ENCODE measurements at places on chromosomes 5 and 9.

GRCh38 chr5:17087035-17087434 is 130.4 kb upstream of the BASP1 start:
- no peak for DNase-seq

- no peak for DNase-seq
Measured at GRCh38 chr9:64066736-64067368, 1218.2 kb downstream of the FOXD4L5 start.

GRCh38 chr9:106286249-106286648 is 576.7 kb upstream of the ZNF462 start:
- no peak for DNase-seq

- no peak for DNase-seq
Measured at GRCh38 chr9:8842402-8843193, 1043.0 kb upstream of the DMAC1 start.

- no peak for DNase-seq
Measured at GRCh38 chr5:151758141-151758429, 346 bp downstream of the ATOX1 start.

DNA sequence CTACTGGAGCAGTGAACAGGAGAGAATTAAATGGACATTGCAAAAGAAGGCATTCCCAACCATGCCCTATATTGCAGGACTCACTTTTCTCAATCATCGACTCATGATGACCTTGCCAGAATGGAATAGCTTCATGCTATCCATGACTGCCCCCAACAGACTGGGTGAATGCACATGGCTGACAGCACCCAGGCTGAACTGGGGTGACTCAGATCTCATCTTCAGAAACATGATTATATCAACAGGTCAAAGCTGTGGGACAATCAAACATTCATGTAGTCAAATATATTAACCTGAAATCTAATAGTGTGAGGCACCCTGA is 34.7 kb upstream of the MIER3 start:
- no peak for DNase-seq

DNA sequence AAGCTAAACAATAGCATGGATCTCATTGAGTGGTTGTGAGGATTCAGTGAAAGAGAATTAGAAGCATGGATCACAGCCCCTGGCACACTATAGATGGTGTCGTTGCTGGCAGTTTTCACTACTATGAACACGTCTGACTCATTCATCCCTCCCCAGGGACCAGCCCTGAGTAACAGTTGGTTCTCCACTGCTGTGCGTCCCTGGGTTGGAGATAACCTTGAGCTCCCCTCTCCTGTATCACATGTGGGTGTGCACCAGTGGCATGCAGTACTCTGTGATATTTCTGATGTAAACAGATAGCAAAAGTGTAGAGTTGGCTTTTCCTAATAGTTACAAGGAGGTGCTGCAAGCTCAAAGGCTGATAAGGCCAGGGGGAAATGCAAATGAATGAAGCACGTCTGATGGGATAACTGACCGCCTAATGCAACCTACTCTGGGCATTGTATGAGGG is 8.8 kb upstream of the LCP2 start:
- DNase-seq, result no peak

GRCh38 chr9:35731415-35732184 is 395 bp downstream of the TLN1 start:
- no peak for DNase-seq

DNA sequence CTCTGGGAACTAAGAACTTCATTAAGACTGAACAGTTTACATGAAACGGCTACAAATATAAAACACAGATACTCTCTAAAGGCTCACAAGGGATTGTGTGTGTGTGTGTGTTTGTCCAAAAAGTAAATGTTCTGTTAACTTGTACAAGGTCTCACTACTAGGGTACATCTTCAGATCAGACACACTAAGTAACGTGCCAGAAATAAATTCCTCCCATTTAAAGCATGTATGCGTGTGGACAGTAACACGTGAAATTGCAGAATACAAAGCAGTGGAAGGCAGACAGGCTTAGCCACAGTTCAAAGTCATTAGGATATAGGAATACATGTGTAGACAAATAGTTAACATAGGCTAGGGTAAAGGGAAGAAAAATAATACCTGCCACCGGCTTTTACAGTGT is 1.8 kb downstream of the BNC2 start:
- DNase-seq, result no peak

- DNase-seq, result no peak
Measured at GRCh38 chr9:4098031-4098430, 201.8 kb downstream of the GLIS3 start.

- no peak for DNase-seq
Measured at GRCh38 chr5:83197326-83197967, 120.1 kb downstream of the XRCC4 start.

DNA sequence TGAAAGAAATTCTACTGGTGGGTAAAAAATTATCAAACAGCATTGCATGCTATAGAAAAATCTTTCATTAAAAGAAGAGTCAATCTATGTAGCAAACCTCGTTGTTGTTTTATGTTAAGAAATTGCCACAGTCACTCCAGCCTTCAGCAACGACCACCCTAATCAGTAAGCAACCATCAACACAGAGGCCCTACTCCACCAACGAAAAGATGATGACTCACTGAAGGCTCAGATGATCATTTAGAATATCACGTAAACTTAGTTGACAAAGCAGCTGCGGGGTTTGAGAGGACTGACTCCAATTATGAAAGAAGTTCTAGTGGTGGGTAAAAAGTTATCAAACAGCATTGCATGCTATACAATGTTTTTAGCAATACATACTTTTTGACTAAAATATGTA is 242.6 kb downstream of the DRD1 start:
- DNase-seq, result no peak

GRCh38 chr5:123433596-123433995 is 10.4 kb upstream of the CEP120 start:
- DNase-seq, result no peak

DNA sequence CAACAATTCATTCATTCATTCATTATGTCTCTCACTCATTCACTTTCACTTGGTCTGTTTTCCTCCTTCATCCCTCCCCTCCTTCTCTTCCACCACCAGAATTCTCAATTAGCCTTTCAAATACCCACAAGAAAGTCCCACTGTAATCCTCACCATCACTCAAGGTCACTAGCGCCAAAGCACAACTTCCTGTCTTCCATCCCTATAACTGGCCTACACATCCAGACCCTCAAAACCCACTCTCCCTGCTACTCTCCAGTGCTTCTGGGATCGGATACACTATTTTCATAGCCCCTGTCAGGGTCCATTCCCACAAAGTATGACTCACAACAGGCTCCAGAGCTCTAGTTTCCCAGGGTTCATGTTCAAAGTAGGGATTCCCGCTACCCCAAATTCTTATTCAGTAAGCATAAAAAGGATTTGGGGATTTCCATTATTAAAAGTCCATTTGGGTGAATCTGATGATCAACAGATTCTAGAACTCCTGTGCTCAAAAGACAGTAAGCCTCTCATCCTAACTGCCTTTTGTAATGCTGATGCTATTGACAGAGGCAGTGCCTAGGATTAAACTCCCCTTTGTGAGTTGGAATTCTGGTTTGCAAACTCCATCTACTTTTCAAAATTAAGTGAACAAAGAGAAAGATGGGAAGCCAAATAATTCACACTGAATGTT is 250.9 kb downstream of the SEMA5A start:
- no peak for DNase-seq

DNA sequence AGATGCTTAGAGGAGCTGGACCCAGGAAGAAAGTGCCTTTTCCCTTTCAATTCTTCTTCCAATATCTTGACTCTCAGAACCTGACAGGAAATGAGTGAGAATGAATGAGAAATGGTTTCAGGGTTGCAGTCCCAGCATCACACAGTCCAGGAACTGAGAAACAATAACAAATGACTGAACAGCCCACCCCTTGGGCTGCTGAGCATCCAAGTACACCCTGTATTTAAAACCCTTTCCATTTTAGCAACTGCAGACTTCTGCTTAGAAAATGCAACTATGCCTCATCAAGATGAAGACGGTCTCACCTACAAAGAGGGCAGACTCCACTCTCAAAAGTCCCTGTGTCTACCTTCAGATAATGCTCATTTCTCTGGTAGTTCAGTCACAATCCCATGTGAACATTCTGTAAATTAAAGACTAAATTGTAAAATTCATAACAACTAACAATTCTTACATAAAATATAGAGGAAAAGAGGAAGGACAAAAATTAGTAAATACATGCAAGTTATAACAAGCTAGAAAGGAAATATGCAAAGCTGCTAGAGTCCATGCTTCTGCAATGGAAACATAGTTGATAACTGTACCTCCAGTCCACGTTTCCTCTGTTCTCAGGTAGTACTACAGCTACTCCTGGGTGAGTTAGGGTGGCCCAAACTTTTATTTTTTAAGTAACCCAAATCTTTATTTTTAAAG is 316.5 kb downstream of the ICE1 start:
- no peak for DNase-seq

- no peak for DNase-seq
Measured at GRCh38 chr9:37410354-37410861, 12.1 kb upstream of the GRHPR start.

GRCh38 chr5:102018690-102019089 is 277.4 kb downstream of the SLCO4C1 start:
- no peak for DNase-seq

DNA sequence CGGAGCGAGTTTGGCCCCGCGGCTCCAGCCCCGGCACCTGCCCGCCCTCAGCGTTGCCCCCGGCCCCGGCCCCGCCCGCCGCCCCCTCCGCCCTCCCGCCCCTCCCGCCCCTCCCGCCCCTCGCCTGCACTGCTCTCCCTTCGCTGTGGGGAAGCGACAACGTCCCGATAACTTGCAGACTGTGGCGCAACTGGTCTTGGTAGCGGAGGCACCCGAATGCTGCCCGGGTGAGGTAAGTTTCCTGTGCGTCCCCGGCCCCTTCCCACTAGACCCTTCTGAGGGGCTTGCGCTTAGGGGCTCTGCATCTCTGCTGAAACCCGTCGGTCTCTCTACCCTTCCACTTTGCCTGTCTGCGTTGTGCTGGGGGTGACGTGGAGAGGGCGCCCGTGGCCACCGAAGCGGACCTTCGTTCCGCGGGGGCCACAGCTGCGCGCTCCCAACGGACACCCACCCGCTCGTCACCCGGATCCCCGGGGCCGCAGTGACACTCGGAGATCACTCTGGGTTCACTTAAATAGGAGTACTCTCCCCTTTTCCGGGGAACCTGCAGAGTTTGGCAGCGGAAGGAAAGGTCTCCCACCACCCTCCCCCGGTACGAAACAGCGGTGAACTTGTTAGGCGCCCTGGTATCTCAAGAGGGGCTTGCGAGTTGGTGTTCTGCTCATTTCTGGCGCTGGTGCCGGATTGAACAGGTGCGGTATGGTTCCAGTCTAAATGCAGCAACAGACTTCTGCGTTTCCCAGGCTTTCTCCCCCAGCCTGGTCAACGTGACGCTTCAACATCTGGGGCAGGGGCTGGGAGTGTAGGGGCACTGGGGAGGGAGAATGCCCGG is 707 bp downstream of the PIP5K1B start:
- DNase-seq, result no peak

DNA sequence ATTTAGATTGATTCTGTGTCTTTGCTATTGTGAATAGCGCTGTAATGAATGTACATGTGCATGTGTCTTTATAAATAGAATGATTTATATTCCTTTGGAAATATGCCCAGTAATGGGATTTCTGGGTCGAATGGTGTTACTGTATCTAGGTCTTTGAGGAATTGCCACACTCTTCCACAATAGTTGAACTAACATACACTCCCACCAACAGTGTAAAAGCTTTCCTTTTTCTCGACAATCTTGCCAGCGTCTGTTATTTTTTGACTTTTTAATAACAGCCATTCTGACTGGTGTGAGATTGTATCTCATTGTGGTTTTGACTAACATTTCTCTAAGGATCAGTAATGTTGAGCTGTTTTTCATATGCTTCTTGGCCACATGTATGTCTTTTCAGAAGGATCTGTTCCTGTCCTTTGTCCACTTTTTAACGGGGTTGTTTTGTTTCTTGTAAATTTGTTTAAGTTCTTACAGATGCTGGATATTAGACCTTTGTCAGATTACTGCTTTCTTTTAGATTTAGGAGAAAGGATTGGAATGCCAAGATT is 125.0 kb upstream of the NR5A1 start:
- DNase-seq, result no peak

GRCh38 chr5:80960531-80961375 is 590 bp downstream of the RASGRF2 start:
- DNase-seq, result no peak

Data from GM18507 (cell line).